ENCODE measurements at places on chromosomes 1 and 21. TPM values are rescaled to one million over a fixed set of nuclear protein-coding genes. Genes with fewer than 3 reads are reported as not detected.

The NHLH1 gene
- 0.27 TPM for total RNA-seq

GRCh38 chr1:36872858-36873257 is 161.5 kb downstream of the GRIK3 start:
- DNase-seq: no peak

- no peak for DNase-seq
These were observed 120.8 kb downstream of the LMO4 start for GRCh38 chr1:87449348-87449963.

GRCh38 chr1:62676611-62677356 is 11.4 kb downstream of the DOCK7 start:
- no peak for DNase-seq

The CIART gene
- total RNA-seq: 1.4 TPM

Data from NCI-H460 (cell line).